ENCODE measurements at places on chromosomes 11 and 22.

DNA sequence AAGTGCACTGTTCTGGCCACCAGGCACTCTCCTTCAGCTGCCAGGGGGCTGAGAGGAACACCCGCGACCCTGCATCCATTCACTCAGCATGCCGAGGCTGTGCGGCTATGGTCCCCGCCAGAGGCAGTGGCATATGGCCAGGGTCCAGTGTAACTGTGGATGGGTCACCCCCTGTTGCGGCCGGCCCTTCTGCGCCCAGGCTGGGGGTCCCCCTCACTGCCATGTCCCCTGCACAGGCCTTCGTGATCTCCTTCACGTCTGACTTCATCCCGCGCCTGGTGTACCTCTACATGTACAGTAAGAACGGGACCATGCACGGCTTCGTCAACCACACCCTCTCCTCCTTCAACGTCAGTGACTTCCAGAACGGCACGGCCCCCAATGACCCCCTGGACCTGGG, 20.8 kb upstream of the FADD start:
- DNase-seq, result no peak

- DNase-seq, result no peak
These were observed 9.4 kb downstream of the HORMAD2 start for GRCh38 chr22:30089655-30089974.

DNA sequence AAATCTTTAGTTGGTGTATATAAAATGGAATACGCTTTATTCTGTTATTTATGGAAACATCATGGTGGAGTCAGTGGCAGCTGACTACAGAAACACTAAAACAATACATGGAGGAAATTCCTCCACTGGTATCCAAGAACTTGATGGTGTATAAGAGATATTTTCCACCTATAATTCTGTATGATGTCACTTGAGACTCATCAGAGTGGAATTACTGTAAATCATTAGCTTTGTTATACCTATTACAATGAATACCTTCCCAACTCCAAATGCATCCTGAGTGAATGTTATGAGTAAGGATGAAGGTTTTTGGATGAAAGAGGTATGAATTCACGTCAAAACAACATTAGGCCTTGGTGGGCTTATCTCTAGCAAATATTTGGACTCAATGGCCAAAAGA, 258.5 kb upstream of the SORL1-AS1 start:
- DNase-seq, result no peak

- DNase-seq, result no peak
These were observed 85.2 kb upstream of the FGF3 start for GRCh38 chr11:69904161-69904973.

- DNase-seq, result no peak
These were observed 35.1 kb upstream of the CUL5 start for GRCh38 chr11:107973641-107974040.

DNA sequence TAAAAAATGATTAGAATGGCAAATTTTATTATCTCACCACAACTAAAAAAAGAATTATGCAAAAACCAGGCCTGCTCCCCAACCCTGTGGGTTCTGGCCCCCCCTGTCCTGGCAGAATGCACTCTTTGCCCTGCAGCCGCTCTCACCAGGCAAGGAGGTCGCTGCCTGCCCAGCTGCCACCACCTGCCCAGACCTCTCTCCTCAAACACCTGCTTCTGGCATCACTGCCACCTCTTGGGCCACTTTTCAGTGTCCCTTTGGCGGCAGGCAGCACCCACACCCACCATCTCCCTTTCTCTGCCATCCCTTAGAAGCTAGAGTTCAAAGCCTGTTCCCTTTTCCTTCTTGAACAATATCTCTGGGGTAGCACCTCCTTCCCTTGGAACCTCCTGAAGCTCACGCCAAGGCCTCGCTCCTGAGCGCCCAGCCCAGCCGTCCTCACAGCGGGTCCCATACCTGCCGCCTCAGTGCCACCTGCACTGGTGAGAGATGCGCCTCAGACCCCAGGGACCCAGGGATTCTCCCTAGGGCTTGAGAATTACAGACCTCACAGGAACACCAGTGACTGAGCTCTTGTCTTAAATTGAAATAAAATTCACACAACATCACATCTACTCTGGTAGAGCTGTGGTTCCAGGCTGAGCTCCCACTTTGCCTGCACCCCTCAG, 44.6 kb downstream of the SGSM3 start:
- DNase-seq, result no peak

DNA sequence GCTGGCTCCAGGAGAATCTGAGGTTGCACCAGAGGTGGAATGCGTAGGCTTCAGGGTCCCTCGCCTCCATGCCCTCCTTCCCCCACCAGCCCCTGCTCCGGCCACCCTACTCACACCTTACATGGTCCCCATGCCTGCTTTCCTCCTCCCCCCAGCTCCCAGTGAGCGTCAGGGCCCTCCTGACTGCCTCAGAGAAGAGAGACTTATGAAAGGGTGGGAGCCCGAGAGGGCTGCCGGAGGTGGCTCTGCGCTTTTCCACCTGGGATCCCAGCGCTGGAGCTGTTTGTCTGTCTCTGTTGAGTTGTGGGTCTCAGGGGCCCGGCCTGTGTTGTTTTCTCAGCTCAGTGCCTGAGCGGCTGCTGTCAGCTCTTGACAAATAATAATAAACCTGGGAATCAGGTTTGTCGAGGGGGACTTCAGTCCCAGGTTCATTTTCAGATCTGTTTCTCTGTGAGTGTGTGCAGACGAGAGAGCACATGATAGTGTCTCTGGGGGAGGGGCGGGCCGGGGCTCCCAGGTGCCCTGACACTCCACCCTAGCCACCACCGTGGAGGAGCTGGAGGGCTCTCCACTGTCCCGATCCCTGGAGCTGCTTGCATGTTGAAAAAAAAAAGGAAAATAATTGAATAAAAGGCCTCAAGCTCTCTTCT, 153.7 kb downstream of the FEZ1 start:
- no peak for DNase-seq

DNA sequence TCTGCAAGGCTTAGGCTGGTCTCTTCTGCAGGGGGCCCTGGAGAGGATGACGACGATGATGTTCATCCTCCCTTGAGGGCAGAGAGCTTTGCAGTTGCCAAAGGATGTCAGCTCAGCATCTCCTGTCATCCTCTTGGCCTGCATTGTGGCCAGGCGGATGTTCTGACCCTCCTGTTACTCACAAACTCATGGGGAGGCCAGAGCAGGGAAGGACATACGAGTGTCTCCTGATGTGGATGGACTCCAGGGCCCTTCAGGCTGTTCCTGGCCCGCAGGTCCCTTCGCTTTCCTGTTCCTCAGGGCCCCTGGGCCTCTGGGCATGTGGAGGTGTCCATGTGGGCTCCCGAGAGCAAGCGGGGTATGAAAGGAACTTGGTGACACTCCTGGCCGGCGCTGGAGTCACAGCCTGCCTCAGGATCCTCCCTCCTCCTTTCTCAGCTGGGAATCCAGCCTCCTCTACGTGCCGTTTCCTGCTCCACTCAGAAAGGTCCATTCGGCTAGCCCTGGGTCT, 8.5 kb downstream of the ADORA2A start:
- no peak for DNase-seq

DNA sequence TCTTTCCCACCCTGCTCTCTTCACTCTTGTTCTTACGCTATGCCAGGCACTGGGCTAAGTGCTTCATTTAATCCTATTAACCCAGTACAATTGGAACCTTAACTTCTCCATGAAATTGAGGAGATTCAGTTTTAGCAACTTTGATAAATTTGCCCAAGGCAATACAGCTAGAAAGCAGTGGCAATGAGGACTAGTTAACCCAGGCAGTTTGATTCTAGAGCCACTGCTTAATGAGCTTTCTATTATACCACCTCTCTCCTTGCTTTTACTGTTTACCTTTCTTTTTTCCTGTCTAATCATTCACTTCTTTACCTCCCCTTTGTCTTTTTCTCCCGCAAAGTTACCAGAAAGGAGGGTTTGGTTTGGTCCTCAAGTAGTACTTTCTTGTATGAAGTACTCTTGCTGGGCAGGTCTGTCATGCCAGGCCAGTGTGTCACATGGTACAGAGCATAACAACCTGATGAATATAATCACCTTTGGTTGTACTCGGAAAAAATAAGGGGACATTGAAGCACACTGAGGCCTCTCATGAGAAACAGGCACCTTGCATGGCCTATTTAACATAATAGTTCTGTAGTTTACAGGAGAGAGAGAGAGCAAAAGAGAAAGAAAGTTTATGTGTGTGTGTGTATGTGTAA, 70.6 kb downstream of the PDHX start:
- no peak for DNase-seq

GRCh38 chr11:17839450-17839849, 104.9 kb downstream of the KCNC1 start:
- no peak for DNase-seq

GRCh38 chr11:34274712-34275398, 83.0 kb downstream of the ABTB2 start:
- DNase-seq, result peak; percentile 92

- no peak for DNase-seq
These were observed 27.5 kb downstream of the ARVCF start for GRCh38 chr22:19988965-19989724.

DNA sequence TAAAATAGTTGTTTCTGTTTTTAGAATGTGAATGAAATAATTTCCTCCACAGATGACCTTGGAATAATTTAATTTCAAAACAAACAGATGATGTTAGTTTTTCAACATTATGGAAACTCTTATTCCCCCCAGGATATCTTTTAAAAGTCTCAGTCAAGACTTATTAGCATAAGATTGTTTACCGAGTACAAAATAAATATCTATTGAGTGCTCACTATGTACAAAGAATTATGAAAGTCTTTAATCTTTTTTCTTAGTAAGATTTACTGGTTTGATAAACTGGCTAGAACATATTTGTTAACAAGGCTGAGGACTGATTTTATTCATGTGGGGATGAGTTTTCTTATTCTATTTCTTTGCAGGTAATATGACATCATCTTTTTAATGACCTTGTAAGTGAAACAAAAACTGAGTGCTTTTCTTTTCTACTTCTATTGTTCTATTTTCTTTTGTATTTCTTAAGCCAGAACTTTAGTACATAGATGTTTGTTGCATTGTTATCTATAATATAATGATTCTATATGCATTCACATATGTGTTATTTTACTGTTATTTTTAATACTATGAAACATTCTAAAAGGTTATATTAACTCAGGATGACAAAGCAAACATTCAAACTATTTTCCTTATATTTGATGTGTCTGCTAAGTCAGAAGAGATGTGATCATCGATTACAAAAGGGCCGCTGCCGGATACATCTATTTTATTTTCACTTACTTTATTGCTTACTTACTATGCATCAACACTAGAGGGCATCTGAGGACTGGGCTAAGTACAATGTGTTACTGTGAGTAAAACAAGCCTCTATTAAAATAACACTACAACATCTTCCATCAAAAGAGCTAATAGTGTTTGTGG, 111.0 kb upstream of the ARHGAP42 start:
- peak; percentile 23 for DNase-seq

GRCh38 chr22:29251265-29251664, 16.5 kb downstream of the RHBDD3 start:
- no peak for DNase-seq

- no peak for DNase-seq
These were observed 85.0 kb downstream of the BCR start for GRCh38 chr22:23265368-23265700.

DNA sequence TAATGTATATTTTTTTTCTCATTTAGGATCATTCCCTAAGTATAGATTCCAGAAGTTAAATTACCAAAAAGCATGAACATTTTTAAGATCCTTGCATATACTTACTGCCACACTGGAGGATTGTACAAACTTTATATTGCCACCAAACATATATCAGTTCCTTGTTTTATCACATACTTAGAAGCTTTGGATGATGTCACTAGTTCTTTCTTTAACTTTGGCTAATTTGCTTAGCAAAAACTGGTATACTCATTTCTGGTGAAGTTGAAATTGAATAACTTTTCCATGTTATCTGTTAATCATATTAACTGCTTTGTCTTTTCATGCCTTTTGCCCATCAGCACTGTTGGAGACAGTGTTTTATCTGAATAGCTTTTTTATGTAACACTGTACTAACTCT, 31.6 kb upstream of the PRDM10 start:
- no peak for DNase-seq

GRCh38 chr11:117836077-117836960, 11.8 kb upstream of the FXYD2 start:
- DNase-seq, result no peak

- no peak for DNase-seq
These were observed 12.0 kb downstream of the ETS1 start for GRCh38 chr11:128575174-128575960.

DNA sequence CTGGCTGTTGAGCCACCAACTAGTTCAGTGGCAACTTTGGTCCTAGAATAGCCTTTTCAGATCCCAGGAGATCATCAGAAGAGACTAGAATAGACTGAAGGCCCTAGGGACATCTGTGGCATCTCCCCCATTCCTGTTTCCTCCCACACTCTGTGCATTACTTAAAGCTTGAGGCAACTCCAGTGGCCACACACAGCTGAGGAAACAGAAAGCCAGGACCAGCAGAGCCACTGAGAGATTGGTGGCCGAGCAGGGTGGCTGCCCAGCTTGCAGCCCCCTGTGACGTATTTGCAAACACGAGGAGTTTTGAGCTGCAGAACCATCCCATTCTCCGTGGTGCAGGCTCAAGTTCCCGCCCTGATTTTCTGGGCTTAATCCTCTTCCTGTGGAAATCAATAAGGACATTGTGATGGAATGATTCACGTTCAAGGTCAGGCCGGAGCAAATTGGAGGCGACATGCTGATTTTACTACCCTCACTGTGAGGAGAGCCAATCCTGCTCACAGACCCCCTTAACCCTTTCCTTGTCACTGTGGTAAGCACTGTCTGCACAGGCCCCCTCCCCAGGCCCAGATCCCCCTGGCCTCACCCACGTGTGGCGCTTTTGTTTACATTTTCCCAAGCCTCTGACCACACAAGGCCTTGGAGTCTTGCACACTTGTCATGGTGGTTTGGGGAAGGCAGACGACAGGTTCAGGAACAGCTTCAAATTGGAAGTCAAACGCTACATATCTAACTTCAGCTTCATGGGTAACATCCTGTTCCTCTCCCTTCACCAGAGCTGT, 69.1 kb upstream of the MYOD1 start:
- no peak for DNase-seq

DNA sequence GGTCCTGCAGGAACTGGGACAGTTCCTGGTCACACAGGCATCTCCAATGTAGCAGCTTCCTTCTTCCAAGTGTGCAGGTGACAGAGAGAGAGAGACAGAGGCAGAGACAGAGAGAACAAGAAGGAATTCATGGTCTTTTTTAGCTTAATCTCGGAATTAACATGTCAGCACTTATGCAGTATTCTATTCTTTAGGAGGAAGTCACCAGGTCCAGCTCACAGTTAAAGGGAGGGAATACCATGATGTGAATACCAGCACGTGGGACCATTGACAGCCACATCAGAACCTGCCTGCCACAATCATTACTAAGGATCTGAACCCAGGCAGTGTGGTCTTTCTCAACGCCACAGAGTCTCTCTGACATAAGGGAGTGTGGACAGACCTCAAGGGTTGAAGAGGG, 341.6 kb downstream of the MN1 start:
- DNase-seq, result no peak

DNA sequence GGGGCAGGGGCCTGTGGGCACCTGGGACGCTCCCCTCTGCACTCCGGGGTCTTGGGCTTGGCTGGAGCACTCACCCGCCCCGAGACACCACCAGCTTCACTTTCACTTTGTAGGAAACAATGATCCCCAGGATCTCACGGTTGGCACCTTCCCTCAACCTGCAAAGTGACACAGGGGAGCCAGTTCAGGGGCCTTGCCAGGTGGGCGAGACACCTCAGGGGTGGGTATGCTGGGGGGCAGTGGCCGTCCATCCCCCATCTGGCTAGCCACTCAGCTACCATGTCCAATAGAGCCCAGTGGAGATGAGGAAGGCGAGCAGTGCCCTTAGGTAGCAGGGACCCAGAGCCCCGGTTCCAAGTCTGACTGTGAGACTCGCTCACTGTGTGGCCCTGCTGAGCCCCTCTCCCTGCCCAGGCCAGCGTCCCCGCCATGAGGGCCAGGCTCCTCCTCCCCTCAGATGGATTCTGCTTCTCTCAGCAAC, 32.3 kb downstream of the TPBGL start:
- no peak for DNase-seq
